ENCODE measurements at places on chromosomes 4 and X. TPM values are rescaled to one million over a fixed set of nuclear protein-coding genes. Genes with fewer than 3 reads are reported as not detected.

DNA sequence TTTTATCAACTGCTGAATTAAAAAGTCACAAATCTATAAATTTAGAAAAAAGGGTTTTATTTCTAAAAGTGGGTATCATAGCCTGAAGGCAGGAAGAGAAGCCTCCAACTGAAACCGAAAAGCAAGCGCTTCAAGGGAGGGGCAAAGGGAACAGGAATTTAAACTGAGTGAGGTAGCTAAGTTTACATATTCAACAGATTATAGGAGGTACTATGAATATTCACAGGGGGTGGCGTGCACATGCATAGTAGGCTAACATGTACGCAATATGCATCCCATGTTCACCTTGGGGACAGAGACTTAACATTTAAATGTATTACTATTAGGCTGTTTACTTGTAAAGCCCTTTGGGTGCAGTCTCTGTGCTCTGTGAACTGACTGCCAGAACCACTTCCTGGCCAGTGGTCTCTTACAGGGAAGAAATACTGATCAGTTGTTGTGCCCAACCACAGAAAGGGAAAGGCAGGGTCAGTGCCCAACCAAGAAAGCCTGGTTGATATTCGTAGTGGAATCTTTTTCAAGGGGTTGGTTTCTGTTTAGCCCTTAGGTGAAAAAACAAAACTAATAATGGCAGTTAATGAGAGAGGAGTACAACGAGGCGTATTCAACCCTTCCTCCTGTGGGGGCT, 168.7 kb upstream of the GALNTL6 start:
- no peak for DNase-seq

- DNase-seq, result no peak
Observed at GRCh38 chr4:104901961-104902605, 244.6 kb upstream of the TET2 start.

DNA sequence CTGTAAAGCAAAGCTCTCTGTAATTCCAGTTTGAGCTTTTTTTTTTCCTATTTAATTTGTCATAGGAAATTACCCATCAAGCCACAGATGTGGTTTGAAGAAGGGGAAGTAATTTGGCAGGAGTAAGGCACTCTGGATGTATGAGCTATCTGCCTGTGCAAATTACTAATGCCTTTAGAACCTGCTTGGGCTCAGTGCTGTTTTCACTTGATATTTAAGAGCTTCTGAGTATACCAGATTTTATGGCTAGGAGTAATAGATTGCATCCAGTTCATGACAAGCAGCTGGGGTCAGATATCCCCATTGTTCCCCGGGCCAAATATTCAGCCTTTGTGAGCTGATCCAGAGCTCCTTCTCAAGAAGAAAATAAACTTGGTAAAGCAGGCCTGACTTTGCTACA, 89.1 kb downstream of the DCAF8L2 start:
- no peak for DNase-seq

DNA sequence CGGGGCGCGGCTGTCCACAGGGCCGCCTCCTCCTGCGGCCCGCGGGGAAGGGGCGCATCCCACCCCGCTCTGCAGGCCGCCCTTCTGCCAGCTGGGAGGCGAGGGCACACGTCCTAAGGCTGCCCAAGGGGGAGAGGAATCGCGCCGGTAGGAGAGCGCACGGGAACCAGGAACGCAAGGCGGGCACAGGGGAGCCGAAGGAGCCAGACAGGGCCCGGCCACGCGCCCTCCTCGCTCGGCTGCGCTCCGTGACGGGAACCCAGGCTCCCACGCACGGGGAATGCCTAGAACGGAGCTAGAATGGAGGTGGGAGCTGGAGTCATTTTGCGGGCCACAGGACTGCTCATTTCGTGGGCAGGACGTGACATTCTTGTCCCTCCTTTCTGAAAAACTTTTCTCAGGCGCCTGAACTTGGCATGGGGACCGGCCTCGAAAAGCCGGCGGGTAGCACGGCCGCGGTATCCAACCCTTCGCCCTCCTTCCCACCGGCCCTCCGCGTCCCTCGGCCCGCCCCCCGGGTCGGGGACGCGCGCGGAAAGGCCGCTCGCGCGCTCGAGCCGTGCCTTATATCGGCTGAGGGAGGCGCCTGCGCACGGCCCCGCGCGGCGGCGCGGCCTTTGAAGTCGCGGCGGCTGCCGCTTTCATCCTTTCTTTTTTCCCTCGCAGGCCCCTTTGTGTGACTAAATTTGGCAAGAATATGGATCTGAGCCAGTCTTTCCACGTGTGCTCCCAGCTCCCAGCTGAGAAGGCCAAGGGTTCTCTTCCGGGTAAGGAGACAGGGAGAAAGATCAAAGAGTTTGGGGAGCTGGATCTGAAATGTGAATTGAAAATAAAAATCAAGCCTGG, 4.2 kb upstream of the LEF1 start:
- DNase-seq, result peak; percentile 62

Gene FAM9B
- not detected for total RNA-seq

DNA sequence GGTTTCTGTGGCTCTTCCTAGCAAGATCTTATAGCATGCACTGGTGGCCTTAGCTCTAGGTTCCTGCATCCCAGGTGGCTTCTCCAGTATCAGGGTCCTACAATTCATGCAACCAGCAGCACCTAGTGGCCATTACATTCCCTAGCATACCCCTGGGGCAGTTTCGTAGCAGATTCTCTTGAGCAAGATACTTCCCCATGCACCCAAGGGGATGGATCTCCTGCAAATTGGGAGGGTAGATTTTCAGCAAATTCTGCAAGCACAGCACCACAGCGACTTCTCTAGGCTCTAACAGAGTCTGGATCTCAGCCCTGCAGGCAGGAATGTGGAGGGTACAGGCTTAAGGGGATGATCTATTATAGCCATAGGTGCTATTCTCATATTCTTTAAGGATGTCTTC, 13.1 kb upstream of the SLC9B1 start:
- no peak for DNase-seq

Gene NUP62CL
- 2.2 TPM for total RNA-seq

DNA sequence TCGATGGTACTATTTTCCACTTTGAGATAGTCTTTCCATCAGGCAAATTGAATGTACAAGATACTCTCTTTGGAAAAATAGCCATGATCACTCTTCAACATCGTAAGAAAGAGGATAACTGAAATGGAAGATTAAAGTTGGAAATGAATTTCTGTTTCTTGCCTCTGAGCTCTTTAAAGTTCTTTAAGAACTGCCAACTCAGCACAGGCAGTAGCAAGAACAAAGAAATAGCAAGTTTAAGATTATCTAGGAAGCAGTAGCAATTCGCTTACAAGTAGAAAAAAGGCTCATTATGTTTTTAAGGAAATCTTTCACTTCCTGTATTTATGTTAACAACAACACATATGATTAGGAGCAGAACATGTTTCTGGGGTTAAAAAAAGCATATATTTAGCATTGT, 127.6 kb downstream of the CDS1 start:
- no peak for DNase-seq

GRCh38 chr4:130712038-130712437, 1616.1 kb downstream of the C4orf33 start:
- DNase-seq, result no peak

Gene IL3RA
- 6.2 TPM for total RNA-seq

Gene CXCL6
- total RNA-seq, result 0.30 TPM

DNA sequence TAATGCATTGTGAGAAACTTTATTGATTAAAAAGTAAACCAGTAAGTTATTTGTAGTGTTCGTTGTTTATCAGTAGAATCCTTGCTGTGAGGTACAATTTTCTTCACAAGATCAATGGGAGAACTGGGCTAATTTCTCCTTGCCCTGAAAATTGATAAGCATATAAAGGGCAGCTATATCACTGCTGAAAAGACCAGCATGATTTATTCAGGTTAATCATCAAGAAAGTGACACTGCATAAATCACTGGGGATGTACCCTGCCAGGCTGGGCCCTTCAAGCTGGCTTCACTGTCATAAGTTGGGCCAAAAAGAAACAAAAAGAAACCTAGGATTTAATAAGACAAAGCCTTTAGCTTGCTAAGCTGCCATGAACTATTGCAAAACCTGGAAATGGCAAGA, 746.7 kb downstream of the STPG2 start:
- DNase-seq, result no peak

GRCh38 chrX:123108513-123109427, 75.3 kb upstream of the GRIA3 start:
- no peak for DNase-seq

- DNase-seq, result no peak
Observed at GRCh38 chr4:182538031-182538430, 294.8 kb downstream of the TENM3 start.

DNA sequence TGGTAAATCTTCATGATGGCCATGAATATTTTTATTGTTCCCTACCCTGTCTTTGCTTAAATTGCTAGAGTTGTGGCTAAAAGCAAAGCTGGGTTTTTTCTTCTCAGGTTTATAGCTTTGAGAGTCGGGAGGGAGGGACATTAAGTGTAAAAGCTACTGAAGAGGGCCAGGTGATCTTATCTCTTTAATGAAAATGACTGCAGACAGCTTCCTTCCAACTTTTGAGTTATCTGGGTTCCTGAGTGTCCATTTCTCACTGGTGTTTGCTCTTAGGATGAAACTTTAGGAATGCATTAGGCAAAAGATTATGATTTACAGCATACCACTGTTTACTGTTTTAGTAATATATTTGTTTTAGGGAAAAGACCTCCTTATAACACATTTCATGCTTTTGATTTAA, 187.7 kb downstream of the SHROOM3 start:
- DNase-seq, result no peak

DNA sequence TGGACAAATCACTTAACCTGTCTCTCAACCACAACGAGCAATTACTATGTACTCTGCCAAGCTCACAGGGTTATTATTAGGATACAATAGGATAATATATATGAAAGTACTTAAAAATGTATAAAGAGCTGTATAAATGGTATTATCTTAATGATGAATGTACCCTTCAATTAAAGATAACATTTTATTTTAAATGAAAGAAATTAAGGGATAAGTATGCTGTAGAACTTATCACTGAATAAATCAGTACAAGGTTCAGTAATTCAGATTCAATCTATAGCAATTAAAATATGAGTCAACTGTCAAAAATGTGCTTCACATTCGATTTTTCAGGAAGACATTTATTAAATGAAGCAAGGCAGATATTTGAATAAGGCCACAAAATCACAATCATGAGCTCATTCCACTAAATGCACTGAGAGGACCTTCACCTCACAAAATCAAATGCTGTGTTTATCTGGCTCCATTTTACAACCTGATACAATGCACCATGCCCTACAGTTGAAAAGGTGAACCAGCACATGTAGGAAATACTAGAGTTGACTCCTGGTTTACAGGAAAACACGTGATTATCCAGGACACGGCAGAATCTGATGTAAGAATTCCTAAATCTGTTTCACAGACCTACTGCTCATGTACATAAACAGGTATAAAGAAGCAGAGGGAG, 4.4 kb downstream of the LRCH2 start:
- no peak for DNase-seq

Gene FRAS1
- 3.7 TPM for total RNA-seq

DNA sequence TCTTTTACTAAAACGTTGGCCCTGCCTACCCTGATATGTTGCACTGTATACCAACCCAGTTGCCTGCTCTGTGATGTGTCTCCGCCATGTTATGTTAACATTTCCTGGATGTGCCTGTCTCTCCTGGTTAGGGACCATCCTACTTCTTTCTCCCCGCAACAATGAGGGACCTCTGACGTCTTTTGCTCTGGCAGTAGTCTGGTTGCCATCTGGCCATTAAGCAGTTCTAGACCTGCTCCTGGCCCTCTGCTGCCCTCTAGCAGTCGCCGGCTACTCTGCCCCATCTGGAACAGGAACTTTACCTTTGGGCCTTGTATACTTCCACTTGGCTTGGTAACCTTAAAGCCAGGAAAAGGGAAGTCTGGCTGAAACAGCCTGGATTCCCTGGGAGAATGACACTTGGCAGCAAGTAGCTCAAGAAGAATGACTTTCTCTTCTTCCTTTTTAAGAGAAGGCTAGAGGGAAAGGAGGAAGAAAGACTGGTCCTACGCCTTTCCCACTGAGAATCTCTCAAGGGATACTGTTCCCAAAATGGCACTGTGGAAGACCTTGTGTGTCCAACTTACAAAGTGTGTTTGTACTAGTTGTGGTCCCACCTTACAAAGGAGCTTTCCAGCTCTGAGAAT, 63.5 kb downstream of the GPC3 start:
- DNase-seq, result peak; percentile 45

- no peak for DNase-seq
Observed at GRCh38 chr4:48938831-48939230, 32.3 kb upstream of the OCIAD2 start.

DNA sequence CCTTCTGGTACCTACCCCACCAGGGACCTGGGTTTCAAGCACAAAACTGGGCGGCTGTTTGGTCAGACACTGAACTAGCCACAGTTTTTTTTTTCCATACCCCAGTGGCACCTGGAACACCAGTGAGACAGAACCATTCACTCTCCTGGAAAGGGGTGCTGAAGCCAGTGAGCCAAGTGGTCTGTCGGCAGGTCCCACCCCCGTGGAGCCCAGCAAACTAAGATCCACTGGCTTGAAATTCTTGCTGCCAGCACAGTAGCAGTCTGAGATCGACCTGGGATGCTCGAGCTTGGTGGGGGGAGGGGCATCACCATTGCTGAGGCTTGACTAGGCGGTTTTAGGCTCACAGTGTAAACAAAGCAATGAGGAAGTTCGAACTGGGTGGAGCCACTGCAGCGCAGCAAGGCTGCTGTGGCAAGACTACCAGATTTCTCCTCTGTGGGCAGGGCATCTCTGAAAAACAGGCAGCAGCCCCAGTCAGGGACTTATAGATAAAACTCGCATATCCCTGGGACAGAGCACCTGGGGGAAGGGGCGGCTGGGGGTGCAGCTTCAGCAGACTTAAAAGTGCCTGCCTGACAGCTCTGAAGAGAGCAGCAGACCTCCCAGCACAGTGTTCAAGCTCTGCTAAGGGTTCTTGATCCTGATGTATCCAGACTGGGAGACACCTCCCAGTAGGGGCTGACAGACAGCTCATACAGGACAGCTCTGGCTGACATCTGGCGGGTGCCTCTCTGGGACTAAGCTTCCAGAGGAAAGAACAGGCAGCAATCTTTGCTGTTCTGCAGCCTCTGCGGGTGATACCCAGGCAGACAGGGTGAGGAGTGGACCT, 223.0 kb downstream of the COX18 start:
- DNase-seq, result no peak

DNA sequence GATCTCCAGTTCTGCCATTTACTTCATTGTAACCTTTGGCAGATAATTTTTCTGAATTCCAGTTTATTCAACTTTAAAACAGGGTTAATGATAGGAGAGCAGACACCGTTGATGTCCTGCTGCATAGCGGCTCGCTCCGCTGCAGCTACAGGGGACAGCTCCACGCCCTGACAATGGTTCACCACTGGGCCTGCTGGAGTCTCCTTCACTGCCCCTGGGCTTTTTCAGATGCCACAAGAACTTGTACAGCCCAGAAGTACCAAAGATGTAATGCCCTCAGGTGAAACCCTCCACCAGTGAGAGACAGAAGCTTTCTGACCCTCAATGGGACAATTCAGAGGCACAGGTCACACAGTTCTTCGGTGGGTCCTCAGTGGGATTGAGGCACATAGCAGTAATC, 22.7 kb upstream of the SEPTIN11 start:
- DNase-seq, result no peak

Gene SRPK3
- total RNA-seq, result 43.6 TPM

DNA sequence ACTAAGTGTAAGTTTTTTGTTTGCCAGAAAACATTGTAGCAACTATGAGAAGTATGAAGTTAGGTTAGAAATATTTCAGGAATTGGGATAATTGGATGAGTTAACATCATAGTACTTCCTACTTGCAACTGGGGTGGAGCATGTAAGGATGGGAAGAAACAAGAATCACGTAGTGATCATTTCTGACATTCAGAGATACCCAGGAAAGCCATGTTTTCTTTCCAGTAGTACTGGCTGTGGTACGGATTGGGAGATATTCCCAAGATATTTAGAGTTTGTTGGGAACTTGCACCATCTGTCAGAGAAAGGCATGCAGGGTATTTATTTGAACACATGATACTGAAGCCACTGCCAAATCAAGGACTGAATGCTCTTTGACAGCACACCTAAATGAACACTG, 87.6 kb upstream of the SLC4A4 start:
- no peak for DNase-seq

All from left ventricle myocardium superior (tissue), 1 donor.